Activated T-helper 1 cell treated with anti-CD3 and anti-CD28 coated beads, Interleukin-2, amount 50 U/mL, for 16 hours (primary cell): ENCODE measurements at places on chromosomes 4 and X.

GRCh38 chr4:72283357-72283756, 251.6 kb downstream of the NPFFR2 start:
- DNase-seq, result no peak

GRCh38 chr4:153095448-153096204, 108.6 kb upstream of the TRIM2 start:
- no peak for DNase-seq

DNA sequence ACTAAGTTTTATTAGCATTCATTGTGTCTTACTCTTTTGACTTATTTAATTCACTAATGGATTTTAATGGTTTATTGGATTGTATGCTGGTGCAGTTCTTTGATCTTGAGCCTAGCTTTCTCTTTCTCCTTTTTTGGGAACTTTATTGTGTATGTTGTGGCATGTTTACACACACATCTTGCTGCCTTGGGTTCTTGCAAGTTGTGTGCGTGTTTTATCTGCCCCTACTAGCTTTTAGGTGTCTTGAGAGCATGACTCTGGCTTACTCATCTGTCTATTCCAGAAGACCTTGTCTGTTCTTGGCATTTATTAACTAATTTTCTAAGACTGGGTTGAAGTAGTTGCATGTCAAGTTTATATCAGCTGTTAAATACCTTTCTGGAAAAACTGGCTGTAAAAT, 2.7 kb downstream of the TMEM165 start:
- DNase-seq, result no peak

DNA sequence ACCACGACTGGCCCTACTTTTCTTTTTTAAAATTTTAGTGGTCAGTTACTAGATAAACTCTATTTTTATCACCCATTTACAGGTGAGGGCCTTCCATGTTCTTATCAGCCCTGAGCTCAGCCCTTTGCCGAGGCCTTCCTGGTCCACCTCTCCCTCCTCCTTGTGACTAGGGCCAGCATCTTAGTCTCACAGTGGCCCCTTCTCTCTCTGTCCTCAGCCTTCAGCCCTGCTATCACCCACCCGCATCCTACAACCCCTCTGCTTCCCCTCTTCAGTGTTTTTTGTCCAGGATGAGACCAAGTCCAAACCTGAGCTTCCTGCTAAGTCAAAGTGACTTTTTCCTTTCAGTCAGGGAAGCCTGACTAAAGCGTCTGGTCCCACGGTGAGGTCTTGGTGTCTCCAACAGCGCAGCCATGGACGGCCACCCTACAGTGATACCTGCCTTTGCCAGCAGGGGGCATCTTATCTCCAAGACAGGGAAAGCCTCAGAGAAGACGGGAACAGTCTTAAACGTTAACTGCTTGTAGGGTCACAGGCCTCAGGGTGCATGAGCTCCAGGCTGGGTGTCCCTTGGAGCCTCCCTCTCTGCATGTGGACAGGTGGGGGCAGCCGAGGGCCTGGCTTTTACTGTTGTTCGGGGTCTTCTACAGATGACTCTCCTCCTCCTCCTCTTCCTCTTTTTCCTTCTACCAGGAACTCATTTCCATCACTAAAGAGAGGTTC, 11.7 kb upstream of the GAGE10 start:
- peak; percentile 44 for DNase-seq

DNA sequence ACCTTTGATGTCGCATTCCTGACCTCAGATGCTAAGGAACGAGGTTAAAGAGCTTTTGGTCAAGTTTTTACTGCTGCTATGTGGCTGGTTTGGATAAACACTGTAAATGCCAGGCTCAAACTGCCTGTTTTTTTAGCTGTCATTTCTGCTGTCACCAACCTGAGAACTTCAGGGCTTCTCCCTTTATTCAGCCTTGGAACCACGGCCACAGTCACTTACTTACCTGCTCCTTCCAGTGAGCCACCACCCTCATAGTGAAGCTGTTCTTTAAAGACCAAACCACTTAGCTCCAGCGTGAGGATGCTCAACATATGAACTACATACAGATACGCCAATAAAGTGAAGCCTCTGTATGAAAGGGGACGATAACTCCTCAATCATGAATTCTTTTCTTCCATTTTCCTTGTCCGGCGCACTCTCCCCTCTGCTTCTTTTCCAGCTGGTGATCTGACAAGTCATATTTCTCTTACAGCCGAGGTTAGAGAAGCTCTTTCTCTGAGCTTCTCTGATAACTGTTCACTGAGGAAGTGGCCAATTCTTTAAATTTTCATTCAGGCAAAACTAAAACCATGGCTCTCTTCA, 152.8 kb upstream of the ANK2 start:
- no peak for DNase-seq

DNA sequence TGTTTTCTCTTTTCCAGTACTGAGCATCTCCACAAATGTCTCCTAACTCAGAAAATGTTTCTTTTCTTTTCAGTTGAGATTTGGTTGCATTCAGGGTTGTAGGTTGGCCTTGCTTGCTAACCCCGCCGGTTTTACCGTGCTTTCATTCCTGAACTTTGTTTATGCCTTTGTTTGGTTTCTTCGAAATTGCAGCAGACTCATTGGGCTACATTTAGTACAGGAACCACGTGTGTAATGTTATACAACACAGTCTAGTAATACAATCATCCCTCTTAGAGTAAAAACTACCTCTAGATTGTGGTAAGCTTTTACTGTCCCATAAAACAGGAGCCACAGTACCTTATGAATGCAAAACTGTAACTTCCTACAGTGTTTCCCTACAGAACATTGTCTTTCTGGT, 57.9 kb downstream of the CCKAR start:
- DNase-seq, result no peak

- DNase-seq, result no peak
Observed at GRCh38 chr4:80840396-80840795, 190.1 kb upstream of the BMP3 start.

DNA sequence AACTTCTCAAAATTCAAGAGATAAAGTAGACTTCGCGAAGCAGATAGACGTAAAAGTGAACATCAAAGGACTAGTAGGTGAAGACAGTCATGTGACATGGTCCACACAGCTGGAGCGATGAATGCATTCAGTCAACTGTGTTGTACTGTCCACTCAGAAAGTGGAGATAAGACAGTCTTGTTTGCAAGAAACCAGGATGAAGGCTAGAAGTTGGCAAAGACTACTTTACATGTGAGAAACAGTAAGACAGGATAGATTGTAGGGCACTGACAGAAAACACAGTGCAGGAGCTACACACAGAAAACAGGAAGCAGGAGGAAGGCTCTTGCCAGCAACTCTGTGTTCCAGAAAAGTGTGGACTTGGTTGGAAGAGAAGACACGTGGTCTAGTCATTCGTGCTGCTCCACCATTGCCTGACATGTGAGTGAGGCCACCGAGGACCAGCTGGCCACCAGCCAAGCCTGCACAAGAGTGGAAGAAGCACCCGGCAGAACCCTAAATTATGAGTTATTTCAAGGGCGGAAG, 78.9 kb downstream of the FAT1 start:
- no peak for DNase-seq

DNA sequence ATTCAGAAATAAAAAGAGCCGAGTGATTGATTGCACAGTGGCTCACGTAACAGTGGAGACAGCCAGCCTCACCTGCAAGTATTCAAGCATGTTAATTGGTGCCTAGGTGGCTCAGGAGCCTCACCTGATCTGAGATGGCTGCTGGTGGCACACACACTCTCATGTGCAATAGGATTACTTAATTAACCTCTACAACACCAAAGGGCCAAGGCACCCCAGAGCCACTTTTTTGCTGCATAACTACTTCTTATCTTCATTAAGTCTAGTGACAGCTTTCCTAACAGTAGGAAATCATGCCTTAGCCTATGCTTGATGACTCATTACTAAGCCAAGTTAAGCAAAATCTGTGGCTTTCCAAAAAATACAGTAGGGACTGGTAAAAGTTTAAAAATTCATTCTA, 117.3 kb upstream of the NOCT start:
- DNase-seq, result no peak

GRCh38 chrX:130086447-130087206, 23.7 kb downstream of the ELF4 start:
- peak; percentile 39 for DNase-seq
